ENCODE measurements at places on chromosomes 13 and 19. TPM values are rescaled to one million over a fixed set of nuclear protein-coding genes. Genes with fewer than 3 reads are reported as not detected.

MAP4K1 gene
- 1.2 TPM for total RNA-seq

GRCh38 chr13:74193391-74193790 lies 59.2 kb upstream of the KLF12 start:
- H3K27ac ChIP-seq: no peak overlapping the region
- DNase-seq: no peak
- H3K27me3 ChIP-seq: no peaks in the 10 kb centered on the region
- no peaks in the 10 kb centered on the region for H3K36me3 ChIP-seq

PGPEP1 gene
- 26.0 TPM for total RNA-seq

DNA sequence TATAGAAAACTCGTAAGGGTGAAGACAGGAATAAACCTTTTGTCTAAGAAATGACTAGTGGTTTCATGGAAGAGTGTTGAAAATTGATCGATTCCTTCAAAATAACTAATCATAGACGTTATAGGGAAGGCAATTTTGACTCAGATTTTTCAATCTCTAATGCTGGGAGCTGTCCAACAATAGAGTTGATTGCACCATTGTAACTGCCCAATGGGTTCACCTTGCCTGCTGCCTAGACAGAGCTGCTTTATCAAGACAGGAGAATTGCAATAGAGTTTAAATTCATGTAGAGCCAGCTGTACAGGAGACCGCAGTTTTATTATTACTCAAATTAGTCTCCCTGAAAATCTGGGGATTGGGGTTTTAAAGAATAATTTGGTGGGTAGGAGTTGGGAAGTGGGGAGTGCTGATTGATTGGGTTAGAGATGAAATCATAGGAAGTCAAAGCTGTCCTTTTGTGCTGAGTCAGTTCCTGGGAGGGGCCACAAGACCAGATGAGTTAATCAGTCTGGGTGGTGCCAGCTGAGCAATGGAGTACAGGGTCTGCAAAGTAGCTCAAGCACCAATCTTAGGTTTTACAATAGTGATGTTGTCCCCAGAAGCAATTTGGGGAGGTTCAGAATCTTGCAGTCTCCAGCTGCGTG lies 16.8 kb upstream of the ADGRE2 start:
- H3K27ac ChIP-seq: no peak overlapping the region
- no peaks in the 10 kb centered on the region for H3K27me3 ChIP-seq
- no peak overlapping the region for H3K4me3 ChIP-seq
- no peaks in the 10 kb centered on the region for H3K36me3 ChIP-seq
- DNase-seq: no peak
